ENCODE measurements at places on chromosomes 4 and X. TPM values are rescaled to one million over a fixed set of nuclear protein-coding genes. Genes with fewer than 3 reads are reported as not detected.

DNA sequence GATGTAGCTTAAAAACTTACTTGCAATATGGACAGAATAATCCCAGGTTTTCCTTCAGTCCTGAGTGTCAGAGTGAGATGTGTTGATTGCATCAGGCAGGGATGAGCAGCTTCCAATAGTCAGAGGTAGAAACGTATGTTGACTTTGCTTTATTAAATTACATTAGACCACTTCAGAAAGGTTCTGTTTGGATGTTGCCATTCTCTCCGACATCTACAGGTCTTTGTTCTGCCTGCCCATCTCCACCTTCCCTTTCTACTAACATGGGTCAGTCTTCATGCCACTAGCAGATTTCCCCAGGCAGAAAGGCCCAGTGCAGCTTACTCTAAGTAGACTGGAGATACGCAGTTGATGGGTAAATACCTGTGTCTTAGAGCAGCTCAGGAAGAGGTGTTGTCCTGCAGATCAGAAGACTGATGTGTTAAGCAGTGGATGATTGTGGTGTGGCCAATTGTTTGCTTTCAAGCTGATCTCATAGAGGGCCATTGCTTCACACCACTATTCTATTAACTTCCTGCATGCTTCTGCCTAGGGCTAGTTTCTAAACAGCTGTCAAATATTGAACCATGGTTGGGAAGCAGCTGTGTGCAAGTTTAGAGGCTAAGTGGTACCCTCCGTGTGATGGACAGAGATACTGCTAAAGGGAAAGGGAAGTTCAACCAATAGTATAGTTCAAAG lies 1.8 kb downstream of the FRMPD4 start:
- DNase-seq, result no peak

- DNase-seq, result no peak
Observed at GRCh38 chr4:91037951-91038350, 910.8 kb downstream of the CCSER1 start.

DNA sequence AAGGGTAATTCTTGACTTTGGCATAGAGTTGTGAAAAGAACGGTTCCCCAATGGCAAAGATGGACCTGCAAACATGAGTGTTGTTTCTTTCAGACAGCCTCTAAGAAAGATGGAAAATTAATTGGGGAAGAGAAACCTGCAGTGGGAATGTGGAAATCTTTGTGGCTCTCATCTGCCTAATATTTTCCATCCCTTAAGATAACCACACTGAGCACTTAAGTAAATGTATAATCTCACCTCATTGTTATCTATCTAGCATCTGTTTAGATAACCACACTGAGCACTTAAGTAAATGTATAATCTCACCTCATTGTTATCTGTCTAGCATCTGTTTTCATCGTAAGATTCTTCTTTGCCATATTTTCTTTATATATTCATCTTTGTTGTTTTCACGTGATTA lies 149.3 kb downstream of the NWD2 start:
- no peak for DNase-seq

Gene EDNRA
- total RNA-seq, result 6.7 TPM

DNA sequence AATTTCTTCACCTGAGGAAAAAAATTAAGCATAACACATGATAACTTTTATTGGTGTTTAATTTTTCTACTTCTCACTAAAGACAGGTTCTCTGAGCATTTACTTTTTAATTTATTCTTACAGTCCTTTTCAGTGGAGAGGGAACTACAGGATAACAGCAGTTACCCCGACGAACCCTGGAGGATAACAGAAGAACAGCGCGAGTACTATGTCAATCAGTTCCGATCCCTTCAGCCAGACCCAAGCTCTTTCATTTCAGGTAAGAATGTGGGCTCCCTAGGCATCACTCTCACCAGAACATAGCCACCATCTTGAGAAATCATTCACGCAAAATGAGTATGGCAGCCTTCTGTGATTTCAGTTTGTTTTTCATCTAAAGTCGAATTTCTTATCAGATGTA lies 100.8 kb downstream of the REPS2 start:
- no peak for DNase-seq

Gene USP26
- total RNA-seq, result not detected

Gene SFRP2
- 0.97 TPM for total RNA-seq

- no peak for DNase-seq
Observed at GRCh38 chr4:109947457-109947856, 34.8 kb downstream of the EGF start.

DNA sequence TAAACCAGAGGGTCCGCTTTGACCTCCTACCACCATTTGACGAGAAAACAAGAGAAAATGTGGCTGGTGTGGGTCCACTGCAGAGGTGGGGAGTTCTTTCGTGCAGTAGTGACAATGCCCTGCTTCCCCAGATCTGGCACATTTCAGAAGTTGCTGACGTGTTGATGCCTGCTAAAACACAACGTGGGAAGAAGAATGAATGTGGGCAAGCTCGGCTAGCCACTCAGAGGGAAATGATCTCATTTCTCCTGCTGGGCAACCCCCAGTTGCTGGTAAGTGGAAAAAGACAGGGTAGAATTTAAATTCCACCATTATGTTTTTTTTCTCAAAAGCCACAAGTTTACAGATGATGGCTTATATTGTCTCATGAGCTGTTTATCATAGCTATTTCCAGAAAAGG lies 77.9 kb downstream of the LUZP4 start:
- no peak for DNase-seq

- DNase-seq, result peak; percentile 49
Observed at GRCh38 chr4:8228319-8229250, 29.5 kb downstream of the SH3TC1 start.

Gene FAT4
- 15.6 TPM for total RNA-seq

- DNase-seq, result no peak
Observed at GRCh38 chr4:149986917-149987316, 91.3 kb upstream of the DCLK2 start.

DNA sequence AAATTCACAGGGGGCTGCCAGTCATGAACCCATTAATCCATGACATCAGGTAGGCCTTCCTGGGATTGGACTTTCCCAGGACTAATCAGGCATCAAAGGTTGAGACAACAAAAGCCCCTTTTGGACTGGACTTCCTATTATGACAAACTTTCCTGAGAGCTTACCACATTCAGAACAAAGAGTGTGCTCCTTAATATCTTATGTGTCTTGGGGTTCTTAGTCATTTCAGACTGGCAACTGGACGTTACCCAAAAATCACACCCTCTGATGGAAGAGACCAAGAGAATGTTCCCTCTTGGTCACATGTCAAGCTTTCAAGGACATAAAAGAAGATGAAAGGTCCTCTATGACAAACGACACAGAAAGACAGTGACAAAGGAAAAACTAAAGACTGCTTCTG lies 31.6 kb upstream of the PPP1R2C start:
- DNase-seq, result no peak

DNA sequence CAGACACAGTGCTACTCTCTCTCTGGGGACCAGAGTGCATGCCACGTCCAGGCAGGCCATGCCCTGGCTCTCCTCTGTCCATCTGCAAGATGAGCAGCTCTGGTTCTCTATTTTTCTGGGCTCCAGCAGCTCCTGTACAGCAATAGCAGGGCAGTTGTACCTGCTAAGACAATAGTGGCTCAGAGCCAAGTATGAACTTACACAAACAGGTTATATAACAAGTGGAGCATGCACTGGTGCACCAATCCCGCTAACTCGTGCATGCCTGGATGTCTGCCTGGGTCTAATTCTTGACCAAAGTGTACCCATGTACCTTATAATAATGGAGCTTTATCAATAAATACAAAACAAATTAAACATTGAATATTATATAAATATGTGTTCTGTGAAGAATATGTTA lies 392.3 kb downstream of the CENPC start:
- DNase-seq, result no peak

DNA sequence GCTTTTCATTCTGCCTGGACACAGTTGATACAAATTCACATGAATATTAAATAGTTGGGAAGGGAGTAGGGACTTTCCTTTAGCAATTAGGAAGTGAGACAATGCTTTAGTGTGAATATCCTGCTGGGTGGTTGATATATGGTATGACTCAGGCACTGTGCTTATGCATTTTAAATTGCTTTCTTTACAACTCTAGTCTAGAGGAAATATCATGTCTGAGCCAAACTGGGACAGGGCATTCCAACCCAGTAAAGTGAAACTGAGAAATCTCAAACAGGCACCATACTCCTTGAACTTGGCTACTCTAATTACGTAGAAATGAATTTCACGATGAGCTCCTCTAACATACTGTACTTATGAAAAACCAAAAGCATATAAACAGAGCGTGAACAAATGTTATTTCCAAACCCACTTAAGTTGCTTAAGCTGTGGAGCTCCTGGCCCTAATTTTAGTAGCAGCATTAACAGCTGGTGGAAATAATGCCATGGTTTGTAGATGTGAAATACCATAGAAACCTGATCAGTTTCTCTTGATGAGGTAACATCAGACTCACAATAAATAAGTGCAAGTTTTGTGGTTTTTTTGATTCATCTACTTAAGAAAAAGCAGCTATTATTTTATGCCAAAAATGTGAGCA lies 242.9 kb upstream of the GK2 start:
- DNase-seq, result no peak

Gene CSTF2
- total RNA-seq, result 7.3 TPM

GRCh38 chr4:41390661-41391060 lies 133.9 kb downstream of the UCHL1 start:
- DNase-seq, result no peak

DNA sequence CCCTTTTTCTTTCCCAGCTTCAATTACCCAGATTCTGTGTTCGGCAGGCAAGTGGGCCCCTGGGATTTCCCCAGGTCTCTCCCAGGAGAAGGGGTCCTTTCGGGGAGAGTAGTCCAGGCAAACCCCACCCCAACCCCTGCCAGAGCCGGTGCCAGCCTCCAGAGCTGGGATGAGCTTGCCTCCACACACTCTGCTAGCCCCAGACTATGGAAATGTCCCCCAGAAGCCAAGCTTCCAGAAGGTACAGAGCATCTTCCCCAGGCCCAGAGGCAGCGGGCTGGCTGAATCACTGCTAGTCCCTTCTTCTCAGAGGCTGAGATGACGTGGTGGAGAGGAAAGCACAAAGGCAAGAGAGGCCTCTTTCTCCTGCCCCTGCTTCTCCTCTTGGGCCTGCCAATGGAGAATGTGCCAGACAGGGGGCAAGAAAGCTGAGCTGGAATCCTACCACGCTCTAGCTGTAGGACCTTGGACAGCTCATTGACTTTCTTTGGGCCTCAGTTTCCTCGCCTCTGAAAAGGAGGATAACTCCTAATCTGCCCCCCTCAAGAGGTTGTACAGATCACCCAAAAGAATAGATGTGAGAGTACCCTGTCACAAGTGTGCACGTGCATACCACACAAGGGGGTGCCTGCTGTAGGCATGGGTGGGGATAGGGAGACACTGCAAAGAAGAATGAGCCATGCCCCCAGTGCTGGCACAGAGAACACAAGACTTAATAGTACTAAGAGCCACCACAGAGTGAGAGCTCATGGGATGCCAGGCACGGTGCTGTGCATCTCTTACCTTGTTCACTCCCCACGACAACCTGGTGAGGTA lies 2.1 kb downstream of the SASH3 start:
- no peak for DNase-seq

GRCh38 chrX:132676102-132676501 lies 187.3 kb upstream of the MBNL3 start:
- DNase-seq, result no peak

Gene PWWP3B
- total RNA-seq, result 24.1 TPM

Gene SUPT20HL2
- total RNA-seq, result not detected

Gene MPC1L
- total RNA-seq, result not detected

GRCh38 chr4:168092176-168092712 lies at the start of gene ANXA10:
ANXA10 (plus strand) TSS chr4:168092537; CDS start chr4:168092701, 164 bp downstream.
- DNase-seq, result no peak

Gene BEND2
- total RNA-seq, result 0.08 TPM

- DNase-seq, result no peak
Observed at GRCh38 chr4:87045659-87046058, 110.8 kb downstream of the AFF1 start.

Gene CWH43
- total RNA-seq, result not detected

DNA sequence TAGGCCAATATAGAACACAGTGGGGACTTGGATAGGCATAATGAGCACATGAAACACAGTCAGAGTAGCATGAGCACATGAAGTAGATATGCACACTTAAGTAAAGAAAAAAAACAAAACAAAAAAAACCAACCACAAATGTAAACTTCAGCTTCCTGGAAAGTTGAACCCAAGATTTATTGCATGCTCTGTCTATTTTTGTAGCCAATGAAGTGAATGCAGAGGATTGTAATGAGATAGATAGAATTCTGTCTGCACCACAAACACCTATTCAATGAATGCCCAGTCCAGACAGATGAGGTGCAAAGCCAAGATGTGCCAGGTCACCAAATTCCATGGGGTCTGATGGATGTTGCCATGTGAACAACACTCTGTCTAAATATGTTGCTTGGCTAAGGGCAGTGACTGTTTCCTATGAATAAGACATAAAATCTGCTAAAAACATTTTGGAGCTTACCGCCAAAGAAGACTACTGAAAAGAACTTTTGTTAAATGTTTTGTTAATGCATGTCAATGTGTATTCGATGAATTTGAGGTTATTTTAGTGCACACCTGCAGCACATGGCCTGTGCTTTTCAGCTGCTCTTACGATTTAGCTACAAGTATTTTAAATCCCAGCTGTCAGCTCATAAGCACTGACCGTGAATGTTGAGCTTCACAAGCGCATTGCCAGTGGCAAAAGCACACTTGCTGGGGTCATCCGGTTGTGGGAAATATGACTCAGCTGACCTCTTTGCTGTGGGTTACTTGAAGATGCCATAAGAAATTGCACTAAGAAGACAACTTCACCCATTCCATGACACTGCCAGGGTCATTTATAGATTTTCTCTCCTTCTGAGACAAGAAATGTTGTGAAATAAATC lies 374.8 kb upstream of the GNPDA2 start:
- DNase-seq, result no peak

Gene AMBN
- total RNA-seq, result not detected

DNA sequence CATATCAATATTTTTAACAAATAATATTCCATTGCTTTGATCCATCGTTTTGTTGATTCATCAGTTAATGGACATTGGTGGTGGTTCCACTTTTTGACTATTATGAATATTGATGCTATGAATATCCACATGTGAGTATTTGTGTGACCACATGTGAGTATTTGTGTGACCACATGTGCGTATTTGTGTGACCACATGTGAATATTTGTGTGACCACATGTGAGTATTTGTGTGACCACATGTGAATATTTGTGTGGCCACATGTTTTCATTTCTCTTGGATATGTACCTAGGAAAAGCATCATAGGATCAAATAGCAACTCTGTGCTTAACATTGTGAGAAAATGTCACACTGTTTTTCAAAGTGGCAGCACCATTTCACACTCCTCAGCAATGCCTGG lies 433.6 kb upstream of the FRG1 start:
- no peak for DNase-seq

Gene FGD1
- 5.2 TPM for total RNA-seq

- DNase-seq, result no peak
Observed at GRCh38 chrX:15274946-15275345, 5.1 kb upstream of the ASB9 start.

Gene RNF212
- not detected for total RNA-seq

Gene C4orf50
- total RNA-seq, result not detected

- no peak for DNase-seq
Observed at GRCh38 chr4:174281901-174282300, 1.6 kb downstream of the FBXO8 start.

DNA sequence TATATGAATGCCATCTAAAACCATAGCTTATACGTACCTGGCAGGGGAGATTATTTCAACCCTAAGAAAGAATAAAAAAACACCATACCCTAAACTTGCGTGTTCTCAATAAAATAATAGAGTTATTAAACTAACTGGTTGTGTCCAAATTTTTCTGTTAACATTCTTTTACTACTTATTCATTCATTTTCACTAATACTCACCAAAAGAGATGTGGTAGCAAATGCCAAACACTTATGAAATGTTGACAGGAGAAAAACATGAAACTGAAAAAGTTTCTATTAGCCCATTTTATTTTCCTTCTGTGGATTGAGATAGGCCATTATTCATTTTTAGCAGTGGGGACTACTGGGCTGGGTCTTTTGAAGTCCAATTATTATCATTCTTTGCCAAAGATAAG lies 102.0 kb downstream of the TSPAN5 start:
- DNase-seq, result no peak

Gene CT45A1
- total RNA-seq, result not detected

Measured in heart right ventricle (tissue), 16 donors.